ENCODE measurements at places on chromosomes 2 and 18.

GRCh38 chr2:145635706-145636427, 1115.9 kb upstream of the ZEB2 start:
- no peak for DNase-seq

DNA sequence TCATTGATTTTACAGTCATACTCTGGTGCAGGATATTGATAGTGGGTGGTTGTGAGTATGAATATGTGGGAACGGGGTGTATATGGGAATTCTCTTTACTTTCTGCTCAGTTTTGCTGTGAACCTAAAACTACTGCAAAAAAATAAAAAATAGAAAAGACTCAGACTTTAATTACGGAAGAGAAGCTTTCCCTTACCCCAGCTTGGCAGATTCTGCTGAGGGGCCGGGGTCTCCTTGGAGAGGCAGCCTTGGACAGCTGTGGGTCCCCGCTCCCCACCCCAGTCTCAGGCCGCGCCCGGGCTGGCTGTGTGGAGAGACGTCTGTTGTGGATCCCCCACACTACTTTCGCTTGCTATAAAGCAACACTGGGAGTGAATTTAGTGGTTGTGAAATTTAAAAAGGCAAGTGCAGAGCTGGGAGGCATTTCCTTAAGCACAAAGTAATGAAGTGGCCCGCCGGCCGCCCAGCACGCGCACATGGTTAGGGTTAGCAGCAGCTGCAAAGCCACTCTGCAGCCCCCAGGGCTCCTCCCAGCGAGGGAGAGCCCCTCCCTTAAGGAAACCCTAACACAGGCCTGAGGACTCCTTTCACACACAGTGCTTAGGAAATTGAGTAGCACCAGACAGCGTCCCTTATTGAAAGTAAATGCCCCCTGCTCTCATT, 102.4 kb downstream of the DDX1 start:
- DNase-seq = no peak

DNA sequence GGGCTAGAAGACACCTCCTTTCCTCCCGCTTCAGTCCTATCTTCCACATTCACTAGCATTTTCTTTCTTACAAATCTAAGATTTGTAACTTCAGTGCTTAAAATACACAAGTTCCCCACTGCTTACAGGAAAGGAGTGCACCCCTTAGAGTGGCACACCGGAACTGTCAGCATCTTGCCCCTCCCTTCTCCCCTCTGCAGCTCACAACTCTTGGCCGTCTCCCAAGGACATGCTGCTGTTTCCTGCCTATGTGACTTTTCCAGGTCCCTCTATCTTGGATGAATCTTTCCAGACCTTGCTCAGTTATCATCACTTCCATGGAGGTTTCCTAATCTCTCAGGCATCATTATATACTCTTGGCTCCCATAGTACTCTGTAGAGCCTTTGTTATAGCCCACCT, 334.8 kb downstream of the CELF4 start:
- DNase-seq = no peak

GRCh38 chr2:129174143-129174542, 805.3 kb upstream of the RAB6C start:
- no peak for DNase-seq

DNA sequence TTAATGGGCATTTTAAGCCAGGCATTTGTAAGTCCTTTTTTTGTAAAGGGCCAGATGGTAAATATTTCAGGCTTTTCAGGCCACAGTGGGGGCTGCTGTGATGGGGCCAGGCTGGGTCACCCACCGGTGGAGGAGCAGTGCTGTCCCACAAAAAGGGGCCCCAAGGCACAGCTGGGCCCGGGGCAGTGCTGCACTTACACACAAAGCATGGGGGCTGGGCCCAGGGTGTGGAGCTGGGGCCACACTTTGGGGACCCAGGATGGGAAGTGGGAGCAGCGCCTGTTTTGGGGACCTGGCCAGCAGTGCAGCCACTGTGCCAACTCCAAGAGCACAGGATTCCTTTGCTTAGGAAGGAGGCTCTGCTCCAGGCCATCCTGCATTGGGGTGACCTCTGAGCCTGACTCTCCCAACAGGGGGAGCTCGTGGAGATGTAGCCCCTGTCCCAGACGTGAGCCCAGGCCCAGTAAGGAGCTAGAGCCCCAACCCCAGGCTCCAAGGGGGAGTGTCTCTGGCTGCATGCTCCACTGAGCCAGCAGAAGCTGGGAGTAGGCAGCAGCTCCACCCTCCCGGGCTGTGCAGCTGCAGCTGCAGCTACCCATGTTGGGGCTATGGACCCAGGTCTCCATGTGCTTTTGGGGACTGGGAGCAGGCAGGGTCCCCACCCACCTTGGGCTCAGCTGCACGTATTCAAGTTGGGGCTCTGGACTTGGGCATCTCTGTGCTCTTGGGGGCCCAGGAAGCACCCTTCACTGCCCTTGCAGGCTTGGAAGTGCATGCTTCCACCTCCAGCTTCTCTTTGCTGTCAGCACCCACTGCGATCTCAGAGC, 1036.5 kb upstream of the CNTNAP5 start:
- DNase-seq = no peak

DNA sequence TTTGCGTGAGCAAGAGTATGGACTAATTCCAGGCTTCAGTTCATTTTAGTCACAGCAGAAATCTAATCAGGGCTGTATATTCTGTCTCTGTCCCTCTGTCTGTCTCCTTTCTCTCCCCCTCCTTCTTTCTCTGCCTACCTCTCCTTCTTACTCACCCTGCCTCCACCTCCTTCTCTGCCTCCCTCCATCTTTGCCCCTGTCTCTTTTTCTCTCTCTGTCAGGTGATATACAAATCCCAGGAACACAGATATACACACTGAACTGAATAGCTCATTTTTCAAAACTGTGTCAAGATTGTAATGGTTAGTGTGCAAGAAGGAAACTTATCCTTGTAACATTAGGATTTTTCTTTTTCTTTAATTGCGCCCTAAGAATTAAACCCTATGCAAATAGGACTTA, 32.5 kb downstream of the SLC8A1 start:
- no peak for DNase-seq

DNA sequence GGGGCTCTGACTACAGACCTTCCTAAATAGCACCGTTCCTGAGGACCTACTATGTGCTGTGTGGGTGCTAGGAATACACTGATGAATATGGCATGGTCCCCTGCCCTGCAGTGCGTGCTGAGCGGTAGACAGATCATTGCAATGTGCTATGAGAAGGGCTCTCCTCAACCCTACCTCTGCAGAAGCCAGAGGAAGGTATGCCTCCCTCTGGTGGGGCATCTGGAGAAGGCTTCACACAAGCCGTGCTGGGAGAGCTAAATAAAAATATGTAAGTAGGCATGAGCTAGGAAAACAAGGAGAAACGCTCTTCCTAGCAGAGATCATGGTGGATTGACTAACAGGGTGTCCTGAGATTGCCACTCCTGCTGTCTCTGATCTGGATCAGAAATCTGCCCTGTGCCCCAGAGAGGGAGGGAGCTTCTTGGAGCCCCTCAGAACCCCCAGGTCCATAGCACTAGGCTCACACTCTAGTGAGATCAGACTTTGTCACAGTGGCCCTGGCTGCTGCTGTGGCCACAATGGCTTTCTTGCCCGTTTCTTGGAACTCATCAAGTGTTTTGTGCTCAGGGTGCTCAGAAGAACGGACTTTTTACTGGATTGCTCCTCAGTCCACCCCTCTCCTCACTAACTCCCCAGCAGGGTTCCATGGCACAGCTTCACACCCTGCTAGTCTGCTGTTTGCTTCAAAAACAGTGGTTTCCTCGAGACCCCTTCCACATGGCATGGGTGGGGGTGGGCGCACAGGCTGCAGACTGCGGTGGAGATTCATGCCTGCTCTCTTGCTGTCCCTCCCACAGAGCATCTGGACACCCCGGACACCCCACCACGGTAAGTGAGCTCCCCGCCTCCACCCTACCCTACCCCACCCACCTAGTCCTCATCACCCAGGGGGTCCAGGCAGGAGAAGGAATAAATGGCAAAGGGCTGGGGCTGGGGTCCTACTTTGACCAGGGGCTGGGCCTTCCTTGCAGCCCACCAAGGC, 14.2 kb downstream of the SIGLEC15 start:
- DNase-seq = no peak

GRCh38 chr18:74994502-74995418, 214.2 kb downstream of the PTGR3 start:
- DNase-seq = no peak

DNA sequence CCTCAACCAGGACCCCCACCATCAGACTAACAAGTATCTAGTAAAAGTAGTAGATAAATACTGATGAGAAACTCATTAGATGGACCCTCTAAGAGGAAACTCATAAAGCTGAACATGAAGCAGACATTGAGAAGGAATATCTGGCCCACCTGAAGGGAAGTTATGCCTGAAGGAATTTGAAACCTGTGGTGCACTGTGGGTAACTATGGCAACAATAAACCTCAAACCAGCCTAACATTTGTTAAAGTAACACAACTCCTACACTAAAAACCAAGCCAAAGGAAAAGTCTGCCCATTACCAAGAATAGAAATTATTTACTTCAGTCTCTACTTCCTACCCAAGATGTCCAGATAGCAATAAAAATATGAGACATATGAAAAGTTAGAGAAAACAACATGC, 43.4 kb downstream of the KIAA1328 start:
- DNase-seq = no peak

- no peak for DNase-seq
These were observed 70.3 kb downstream of the TPO start for GRCh38 chr2:1483551-1483950.

DNA sequence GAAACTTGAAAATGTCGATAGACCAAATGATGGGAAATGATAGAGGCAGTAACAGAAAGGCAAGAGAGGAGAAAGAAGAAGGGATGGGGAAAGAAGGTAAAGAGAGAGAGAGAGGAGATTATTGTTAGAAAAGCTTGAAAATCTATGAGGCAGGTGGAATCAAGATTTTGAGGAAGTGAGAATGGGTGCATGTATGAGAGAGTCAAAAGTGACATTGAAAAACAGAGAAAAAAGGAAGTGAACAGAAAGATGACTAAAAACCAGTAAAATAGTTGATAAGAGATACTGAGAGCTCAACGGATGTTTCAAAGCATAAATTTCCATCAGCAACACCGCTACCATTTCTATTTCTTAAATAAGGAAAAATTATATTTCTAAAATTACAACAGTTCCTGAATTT, 327.4 kb upstream of the CWC22 start:
- no peak for DNase-seq

GRCh38 chr2:25268139-25268538, 73.6 kb downstream of the DNMT3A start:
- DNase-seq = no peak

- no peak for DNase-seq
These were observed 6.4 kb downstream of the PAX3 start for GRCh38 chr2:222292149-222293134.

DNA sequence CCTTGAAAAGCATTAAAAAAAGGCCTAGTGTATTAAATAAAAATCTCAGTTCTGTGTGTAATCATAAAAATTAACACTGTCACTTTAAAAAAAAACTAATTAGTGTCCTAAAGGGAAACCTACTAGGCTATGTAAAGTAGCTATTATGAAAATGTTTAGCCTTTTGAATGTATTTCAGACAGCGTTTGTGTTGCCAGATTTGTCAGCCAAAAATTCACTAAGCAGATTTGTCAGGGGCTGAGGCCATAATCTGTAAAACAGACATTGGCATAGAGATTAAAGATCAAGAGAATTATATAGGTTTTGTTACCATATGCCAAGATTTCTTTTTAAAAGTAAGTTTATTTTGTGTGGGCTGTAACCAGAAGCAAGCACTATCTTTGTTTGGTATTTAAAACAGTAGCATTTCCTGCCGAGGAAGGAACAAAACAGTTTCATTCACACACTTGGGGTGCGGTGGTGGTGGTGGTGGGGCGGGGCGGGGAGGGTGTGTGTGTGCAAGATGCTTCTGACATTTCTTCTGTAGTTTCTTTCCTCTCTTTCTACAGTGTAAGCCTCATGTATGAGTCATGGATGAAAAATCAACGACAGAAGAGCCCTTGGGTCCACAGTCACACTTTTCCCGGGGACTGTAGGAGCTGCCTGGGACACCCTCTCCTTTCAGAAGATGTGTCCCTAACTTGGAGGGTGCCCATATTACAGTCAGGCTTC, 328.5 kb upstream of the FANCL start:
- no peak for DNase-seq

DNA sequence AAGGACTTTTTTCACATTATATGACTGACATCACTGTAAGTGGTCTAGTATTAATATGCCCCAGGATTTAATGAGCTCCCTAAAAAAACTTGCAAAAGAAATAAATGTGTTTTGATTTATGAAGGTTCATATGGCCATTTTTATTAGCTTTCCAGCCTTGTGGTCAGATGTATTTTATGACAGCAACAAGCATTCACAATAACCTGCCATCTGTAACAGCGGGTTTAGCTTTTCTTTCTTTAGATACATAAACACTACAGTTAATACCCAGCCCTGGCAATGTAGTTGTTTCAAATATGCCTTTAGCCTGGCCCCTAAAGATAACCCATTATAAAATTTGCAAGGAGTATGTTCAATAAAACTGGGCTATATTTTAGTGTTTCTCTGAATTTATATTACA, 1063.8 kb downstream of the SOCS6 start:
- DNase-seq = no peak

- no peak for DNase-seq
These were observed 24.0 kb downstream of the C2orf49 start for GRCh38 chr2:105361102-105361889.

DNA sequence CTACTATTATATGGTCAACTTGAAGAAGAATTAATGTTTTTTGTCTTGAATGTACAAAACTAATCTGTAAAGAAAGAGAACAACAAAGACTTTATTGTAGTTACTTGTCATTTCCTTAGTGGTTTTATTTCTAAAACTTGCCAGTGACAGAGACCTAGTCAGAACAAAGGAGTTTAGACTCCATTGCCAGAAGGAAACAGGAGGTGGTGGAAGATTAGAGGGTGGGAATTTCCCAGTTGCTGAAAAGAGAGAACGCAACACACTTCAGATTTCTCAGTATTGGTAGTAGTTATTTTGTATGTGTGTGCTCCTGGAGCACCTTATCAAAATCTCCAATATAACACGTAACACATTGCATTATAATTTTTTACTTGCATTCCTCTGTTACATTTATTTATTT, 81.4 kb downstream of the CDCA7 start:
- no peak for DNase-seq

DNA sequence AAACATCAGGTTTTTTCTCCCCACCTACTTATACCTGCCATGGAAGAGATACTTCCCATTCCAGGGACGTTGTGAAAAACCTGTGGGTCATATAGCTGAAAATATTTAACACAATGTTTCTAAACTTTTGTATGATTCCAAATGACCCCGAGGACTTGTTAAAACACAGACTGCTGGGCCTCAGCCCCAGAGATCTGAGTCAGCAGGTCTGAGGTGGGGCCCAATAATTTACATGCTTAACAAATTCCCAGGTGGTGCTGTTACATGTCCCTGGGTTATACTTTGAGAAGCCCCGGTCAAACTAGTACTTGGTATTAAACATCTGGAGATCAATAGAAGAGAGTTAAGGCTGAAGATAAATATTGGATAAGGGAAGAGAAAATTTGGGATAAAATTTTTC, 71.4 kb upstream of the FRZB start:
- DNase-seq = no peak
